ENCODE measurements at places on chromosomes 3 and 15. TPM values are rescaled to one million over a fixed set of nuclear protein-coding genes. Genes with fewer than 3 reads are reported as not detected.
A peak's percentile ranks its signal among the peaks of the same experiment; 100 is the strongest.

Gene FETUB
- 0.19 TPM for total RNA-seq

Gene LTK
- total RNA-seq = 0.24 TPM

Gene PLA2G4D
- total RNA-seq = 0.19 TPM

Gene OSBPL10
- 2.2 TPM for total RNA-seq

DNA sequence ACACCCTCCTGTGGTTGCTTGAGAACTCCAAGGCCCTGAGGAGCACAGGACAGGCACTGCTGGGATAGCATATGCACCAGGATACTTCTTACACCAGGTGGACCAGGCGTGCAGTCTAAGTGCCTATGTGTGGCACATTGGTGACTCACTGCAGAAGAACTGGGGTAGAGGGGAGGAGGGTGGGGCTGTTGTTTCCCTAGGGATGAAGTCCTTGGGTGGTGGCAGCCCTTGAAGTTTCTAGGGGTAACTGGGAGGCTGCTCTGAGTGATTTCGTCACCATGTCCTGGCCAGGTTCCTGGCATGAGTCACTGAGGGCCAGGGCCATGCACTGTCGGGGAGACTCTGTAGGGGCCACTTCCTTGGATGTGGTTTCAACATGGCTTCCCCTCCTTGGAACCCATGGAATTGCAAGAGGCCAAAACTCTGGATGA lies 15.9 kb downstream of the MYZAP start:
- ATAC-seq = no peak

GRCh38 chr15:101225658-101226057 lies 26.2 kb downstream of the CHSY1 start:
- no peak for ATAC-seq

GRCh38 chr3:118485693-118486092 lies 549.0 kb downstream of the IGSF11 start:
- ATAC-seq = no peak

- no peak for ATAC-seq
Measured at GRCh38 chr3:172276103-172276502, 172.2 kb downstream of the GHSR start.

DNA sequence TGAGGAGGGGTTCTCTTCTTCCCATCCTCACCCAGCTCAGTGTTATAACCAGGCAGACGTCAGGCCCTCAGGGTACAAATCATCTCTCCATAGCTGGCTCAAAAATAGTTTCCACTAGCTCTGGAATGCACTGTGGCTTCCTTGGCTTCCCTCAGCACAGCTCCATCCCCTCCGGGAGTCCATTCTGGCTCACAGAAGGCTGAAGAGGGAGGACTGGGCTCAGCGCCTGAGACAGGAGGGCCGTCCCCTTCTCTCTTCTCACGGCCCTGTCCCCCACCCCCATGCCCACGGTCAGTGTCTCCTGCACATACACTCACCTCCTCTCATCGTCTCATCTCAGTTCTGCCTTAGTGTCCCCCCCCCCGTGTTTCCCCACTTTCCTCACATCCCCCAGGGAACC lies 50.1 kb downstream of the UMPS start:
- peak; percentile 56 for ATAC-seq

- ATAC-seq = peak; percentile 90
Measured at GRCh38 chr3:37779289-37780152, 82.2 kb upstream of the CTDSPL start.

Data from motor neuron (in vitro differentiated cells).